AG10803 (cell line): ENCODE measurements at places on chromosomes 2 and 18.

DNA sequence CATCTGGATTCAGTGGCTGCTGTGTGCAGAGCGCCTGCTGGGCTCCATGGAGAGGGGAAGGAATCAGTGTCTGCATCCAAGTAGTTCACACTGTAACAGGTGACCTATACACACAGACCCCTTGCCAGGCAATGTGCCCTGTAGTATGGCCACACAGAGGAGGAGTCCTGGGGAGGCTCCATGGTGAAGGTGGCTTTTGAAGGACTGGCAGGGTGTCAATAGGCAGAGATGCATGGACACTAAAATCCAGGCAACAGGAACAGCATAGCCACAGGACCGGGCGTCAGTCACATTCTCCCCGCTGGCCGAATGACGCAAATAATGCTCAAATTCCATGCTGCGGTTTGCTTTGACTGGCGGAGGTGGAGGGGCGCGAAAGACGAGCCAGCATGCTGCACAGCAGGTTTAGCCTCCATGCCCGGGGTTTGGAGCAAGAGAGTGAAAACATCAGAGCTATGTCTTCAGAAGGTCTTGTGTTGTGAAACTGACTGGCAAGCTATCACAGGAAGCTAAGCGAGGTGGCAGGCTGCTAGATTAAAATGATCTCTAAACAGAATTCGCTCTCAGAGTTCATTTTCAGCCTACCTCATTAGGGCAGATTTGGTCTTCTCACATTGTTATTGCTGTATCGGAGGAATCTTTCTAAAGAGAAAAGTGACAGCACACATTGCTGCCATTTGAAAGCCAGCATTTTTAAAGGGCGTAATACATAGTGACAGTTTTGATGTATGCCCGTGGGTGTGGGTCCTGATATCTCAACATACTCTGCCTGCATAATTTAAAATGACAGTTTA is 1.2 kb upstream of the CHMP1B start:
- DNase-seq, result peak; percentile 94

GRCh38 chr18:3460823-3461398 is 10.9 kb downstream of the TGIF1 start:
- DNase-seq, result no peak

DNA sequence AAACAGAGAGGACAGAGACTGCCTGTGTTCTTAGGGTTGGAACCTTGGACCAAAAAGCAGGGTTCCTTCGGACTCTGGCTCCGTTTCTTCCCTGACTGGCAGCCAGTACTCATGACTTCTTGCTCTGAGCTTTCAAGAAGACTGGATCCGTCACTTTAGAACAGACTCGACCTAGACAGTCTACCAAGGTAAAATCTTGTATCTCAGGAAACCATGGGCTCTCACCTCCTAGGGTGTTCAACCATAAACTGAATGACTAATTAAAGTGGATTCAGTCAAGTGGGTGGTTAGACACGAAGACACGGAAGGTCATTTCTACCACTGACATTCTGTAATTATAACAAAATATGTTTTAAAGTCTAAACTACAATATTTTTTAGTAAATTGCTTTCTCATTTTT is 153.8 kb upstream of the SLC39A10 start:
- DNase-seq, result no peak

- peak; percentile 51 for DNase-seq
These were observed 41.2 kb downstream of the RALBP1 start for GRCh38 chr18:9516437-9517064.

DNA sequence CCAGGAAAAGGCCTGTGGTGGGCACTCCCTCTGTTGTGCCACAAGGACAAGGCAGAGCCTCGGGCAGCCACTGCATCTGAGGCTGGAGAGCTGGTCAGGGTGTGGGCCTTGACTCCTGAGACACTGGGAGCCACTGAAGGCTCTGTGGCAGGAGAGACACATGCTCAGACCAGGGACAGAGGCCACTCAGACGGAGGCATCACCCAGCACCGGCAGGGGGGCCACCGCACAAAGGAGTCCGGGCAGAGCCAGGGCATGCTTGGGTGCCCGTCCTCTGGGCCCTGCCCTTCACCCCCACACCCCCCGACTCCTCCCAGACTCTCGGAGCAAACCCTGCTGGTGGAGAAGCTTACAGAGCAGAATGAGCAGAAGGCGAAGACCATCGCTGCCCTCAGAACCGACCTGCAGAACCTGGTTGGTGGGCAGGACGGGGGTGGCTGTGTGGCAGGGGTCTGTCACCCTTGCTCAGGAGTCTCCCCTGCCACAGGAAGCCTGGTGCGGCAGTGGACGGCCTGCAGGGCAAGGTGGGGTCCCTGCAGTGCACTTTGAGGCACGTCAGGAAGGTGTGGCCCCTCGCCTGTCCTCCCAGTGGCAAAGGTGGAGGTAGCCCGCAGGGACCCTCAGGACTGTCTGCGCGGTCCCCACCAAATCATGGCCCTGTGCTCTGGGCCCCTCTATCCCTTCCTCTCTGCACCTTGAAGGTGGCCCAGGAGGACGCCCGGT is 26.0 kb downstream of the CROCC2 start:
- DNase-seq, result no peak

- no peak for DNase-seq
These were observed 811 bp downstream of the ADD2 start for GRCh38 chr2:70767079-70767698.

DNA sequence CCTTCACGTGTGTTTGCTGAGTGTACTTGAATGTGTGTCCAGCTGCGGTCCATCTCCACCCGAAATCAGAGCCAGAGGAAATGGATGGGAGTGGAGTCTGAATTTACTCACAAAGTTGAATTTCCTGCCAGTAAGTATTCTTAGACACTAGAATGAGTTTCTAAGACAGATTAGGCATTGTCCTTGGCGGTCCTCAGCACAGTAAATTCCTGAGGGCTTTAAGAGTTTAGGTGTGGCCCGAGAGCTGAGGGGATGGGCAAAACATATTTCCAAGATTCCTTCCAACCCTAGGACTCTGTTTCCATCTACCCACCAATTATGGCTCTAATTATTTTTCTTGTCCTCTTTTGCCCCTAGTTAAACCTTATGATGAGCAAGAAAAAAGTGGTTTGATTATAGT is 90.3 kb upstream of the PHLPP1 start:
- DNase-seq, result peak; percentile 45

GRCh38 chr2:16332681-16333557 is 332.7 kb downstream of the CYRIA start:
- no peak for DNase-seq

GRCh38 chr2:20852670-20853069 is 29.8 kb upstream of the LDAH start:
- no peak for DNase-seq

- no peak for DNase-seq
These were observed 12.2 kb upstream of the CD28 start for GRCh38 chr2:203694191-203694590.

DNA sequence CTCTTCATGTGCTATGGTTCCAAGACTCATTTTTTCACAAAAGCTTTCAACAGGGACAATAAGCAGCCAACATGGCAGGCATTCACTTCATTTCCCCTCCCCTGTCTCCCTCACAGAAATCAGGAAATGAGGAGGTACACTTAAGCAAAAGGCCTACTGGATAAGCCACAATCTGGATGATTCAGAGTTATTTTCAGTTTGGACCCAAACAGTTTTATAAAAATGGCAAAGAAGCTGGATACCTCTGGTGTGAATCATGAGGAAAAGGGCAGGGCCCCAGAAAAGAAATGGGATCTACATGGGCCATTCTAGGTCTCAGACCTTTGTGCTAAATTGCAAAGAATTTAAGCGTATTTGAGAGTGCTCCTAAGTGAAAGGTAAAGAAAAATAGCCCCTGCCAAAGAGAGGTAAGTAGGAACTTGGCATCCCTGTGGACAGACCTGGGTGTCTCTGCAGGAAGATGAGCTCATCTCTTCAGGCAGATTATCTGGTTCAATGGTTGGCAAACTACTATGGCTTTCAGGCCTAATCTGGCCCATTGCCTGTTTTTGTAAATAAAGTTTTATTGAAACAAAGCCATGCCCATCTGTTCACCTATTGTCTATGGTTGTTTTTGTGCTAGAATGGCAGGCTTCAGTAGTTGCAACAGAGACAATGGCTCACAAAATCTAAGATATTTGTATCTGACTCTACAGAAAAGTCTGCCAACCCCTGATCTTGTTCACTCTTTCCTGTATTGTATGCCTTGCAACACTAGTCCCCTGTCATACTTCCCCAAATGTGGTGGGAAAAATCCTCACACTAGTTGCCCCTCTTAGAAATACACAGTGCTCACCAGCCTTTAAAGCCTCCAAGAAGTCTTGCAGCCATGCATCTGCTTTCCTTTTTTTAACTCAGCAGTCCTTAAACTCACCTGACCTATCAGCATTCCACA is 315.0 kb downstream of the ALK start:
- peak; percentile 87 for DNase-seq

DNA sequence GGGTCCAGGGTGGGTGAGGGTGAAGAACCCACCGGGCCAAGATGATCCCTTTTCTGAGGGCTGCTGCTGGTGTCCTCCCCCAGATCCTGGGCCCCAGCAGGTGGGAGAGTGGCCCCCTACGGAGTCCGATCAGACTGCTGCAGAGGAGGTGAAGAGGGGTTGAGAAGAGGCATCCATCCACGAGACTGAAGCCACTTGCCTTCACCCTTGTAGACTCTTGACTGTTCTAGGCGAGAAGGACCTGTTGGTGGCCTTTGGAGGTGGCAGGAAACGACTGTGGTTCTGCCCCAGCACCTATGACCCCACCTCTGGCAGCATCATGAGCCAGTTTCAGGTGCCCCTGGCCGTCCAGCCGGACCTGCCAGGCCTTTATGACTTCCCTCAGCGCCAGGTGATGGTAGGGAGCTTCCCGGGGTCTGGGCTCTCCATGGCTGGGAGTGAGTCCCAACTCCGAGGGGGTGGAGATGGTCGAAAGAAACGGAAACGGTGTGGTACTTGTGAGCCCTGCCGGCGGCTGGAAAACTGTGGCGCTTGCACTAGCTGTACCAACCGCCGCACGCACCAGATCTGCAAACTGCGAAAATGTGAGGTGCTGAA is 1.5 kb downstream of the TET3 start:
- DNase-seq, result no peak

GRCh38 chr2:46014911-46015654 is 282.1 kb upstream of the EPAS1 start:
- DNase-seq, result peak; percentile 68

GRCh38 chr2:40445467-40445866 is 6.4 kb downstream of the SLC8A1 start:
- DNase-seq, result no peak

DNA sequence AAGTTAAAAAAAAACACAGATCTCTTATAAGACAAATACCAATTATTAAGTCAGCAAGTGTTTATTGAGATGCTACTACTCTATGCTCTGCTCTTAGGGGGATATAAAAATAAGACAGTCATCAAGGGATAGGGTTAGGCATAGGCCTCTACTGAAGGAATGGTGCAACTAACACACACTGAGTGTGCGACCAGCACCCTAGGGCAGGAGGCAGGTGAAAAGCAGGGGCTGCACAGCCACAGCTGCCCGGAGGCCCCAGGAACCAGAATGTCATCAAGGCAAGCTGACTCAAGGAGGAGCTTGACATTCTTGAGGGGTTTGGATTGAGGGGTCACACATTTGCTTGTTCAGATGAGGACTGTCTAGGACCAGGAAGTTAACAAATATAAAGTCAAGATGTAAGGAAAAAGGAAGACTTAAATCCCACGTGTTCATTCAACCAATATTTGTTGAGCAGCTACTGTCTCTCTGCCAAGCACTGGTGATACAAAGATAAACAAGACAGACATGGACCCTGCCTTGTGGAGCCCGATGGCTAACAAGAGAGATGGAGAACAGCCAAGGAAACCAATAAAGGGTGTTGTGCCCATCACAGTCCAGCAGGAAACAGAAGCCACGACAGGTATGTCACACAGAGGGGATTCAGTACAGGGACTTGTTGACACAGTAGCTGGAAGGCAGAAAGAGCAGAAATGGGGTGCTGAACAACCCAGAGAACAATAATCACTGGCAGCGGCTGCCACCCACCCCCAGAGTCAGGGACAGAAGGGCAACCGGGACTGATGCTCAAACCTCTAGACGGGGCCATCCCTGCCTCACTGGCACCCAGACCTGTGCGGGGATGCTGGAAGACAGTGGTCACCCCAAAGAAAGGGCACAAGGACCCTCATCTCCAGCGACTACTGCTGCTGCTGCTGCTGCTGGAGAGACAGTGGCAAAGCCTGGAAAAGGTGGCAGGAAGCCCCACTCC is 45.8 kb upstream of the MAL start:
- no peak for DNase-seq

- no peak for DNase-seq
These were observed 99.7 kb downstream of the HDAC4 start for GRCh38 chr2:239300871-239301735.

DNA sequence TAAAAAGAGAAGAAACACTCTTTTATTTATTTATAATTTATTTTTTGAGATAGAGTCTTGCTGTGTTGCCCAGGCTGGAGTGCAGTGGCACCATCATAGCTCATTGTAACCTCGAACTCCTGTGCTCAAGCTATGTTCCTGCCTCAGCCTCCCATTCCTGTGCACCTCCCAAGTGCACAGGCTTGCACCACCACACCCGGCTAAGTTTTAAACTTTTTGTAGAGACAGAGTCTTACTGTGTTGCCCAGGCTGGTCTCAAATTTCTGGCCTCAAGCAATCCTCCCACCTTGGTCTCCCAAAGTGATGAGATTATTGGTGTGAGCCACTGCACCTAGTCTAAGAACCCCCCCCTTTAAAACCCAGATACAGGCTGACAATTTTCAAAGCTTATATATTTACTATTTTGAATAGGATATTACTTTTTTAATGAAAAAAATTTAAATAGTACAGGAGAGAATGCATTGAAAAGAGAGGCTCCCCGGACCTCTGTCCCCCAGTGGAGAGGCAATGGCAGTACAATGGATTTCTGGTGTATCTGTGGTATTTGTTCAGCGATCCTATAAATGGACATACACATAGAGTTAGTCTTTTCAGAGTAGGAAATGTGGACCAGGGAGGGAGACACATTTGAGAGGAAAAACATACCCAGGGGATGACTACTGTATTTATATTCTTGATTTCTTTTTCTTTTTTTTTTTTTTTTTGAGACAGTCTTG is 48.1 kb upstream of the CNOT11 start:
- no peak for DNase-seq

DNA sequence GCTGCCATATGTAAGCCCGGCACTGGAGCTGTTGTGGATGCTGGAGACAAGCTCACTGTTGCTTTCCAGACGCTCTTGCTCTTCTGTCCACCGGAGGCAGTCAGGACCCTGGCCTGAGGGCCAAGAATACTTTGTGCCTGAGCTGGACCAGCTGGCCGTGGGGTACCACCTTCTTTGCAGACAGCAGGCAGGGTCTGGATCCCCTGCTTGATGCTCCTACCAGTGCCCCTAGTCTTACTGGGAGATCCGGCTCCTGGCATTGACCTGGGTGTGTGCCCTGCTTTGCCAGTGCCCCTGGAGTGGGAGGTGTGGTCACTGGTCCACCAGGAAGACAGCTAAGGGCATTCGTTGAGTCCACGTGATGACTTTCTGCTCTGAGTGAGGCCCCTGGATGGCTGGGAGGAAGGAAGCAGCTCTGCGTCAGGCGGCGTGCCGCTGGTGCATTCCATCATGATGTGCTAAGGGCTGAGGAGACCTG is 59.3 kb downstream of the LRRFIP1 start:
- no peak for DNase-seq

GRCh38 chr18:42156281-42156680 is 201.2 kb downstream of the PIK3C3 start:
- no peak for DNase-seq
